AG04450 (cell line): ENCODE measurements at places on chromosomes 4 and X.

DNA sequence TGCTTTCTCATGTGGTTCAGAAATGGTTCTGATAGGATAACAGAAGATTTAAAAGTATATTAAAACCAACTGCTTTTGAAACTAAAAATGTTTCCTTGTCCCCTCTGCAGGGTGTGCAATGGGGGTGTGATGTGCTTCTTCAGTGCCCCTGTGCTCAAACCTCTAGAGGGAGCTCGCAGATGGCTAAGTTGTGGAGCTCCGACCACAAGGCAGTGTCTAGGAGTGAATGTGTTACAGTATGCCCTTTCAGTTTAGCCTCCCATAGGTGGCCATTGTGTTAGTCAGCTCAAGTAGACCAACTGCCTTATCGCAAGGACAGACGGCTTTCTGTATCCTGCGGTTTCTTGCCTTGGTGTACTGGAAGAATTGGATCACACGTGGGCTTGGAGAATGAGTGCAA, 130.5 kb downstream of the TENT5D start:
- DNase-seq, result no peak

GRCh38 chr4:84778041-84778440, 188.4 kb downstream of the WDFY3 start:
- no peak for DNase-seq

DNA sequence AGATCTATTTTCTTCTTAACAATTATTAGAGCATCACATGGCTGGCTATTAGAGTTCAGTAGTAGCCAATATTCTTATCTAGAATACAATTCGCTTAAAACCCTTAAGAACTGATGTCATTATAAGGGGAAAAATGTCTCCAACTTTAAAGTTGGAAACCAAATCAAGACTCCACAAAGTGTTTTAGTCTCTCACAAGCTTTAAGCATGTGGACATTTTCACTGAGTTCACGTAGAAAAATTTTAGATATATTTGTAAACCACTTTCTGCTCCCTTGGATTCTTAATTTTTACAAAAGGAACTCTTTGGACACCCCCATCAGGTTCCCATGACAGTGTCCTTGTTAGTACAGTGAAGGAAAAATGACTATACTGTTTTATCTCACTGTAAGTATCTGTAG, 123.9 kb upstream of the NAP1L5 start:
- no peak for DNase-seq

DNA sequence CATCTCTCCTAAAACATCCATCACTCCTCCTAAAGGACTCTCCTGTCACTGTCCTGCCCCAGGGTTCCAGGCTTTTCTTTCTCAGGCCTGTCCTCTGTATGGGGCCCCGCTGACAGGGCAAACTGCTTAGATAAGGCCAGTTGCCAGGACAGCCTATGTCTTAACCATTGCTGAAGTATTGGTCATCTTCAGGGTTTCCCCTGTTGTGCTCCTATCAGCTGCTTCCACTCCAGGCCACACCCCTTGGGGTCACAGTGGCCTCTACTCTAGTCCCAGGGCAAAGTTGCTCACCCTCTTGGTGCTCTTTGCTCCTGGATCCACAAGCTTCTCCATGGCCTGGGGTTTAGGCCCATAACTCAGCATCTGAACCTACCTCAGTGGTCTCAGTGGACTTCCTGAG, 138.0 kb upstream of the PJA1 start:
- DNase-seq, result no peak

- DNase-seq, result no peak
Observed at GRCh38 chrX:154436374-154436982, 476 bp upstream of the GDI1 start.

DNA sequence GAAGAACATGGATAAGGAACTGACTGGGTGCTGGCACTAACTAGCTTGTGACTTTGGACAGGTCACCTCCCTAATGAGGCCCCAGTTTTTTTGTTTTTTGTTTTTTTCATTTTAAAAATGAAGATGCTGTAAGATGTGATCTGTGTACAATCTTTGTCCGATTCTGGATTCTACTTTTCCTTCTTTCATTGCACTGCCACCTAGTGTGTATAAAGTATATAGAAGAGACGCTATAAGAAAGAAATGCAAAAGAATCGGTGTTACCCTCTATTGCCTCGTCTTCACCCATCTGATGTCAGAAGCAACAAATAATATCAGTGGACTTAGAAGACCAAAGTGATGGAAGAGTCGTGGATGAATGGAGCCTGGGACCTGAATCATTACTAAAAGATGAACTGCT, 58.6 kb upstream of the P2RY10 start:
- DNase-seq, result no peak

DNA sequence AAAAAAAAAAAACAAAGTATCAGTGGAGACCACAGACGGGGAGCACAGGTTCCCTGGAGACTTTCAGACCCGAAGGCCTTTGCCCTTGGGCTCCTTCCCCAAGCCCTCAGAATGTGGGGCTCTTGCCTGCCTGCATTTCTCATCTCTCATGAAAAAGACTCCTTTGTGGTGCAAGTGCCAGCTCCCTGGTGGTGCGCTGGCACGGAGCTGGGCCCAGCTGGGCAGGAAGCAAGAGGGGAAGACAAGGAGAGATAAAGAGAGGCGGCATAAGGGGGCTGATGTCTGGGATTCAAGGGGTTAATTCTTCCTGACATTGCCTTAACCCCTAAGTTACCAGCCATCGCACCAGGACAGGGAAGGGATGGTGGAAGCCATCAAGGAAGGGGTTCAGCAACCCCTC, 21.8 kb downstream of the NLGN3 start:
- no peak for DNase-seq

DNA sequence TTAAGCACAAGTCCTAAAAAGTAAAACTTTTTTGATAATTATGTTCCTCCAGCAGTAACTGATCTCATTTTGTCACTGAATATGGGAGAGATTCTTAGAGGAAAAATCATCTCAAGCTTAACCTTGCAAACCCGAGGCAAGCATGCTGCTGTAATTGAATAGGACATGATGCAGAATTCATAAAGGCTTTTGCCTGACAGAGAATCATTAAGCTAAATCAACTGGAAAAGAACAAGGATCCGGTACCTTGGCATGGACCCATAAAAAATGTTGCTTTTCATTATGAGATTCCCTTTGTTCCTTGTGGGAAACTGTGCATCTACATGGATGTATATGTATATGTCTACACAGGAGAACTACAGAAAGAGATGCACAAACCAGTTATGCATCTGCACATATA, 149.1 kb downstream of the PAPSS1 start:
- no peak for DNase-seq

GRCh38 chr4:76738086-76738931, 159.6 kb downstream of the SOWAHB start:
- DNase-seq, result peak; percentile 87

DNA sequence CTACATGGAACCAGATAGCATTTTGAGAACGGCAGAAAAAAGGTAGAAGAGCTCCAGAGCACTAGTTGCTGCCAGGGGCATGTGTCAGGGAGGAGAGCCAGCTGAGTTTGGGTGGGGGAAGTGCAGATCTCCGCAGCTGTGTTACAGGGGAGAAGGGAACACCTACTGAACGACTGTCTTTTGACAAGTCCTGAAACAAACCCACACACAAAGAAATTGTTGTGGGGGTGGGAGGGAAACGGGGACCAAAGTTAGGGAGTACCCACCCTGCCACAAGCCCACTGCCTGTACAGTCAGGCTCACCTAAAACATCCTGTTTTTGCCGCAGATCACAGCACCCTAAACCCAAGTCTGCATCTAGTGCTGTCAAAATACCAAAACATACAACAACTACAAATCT, 55.5 kb downstream of the LEF1 start:
- no peak for DNase-seq

DNA sequence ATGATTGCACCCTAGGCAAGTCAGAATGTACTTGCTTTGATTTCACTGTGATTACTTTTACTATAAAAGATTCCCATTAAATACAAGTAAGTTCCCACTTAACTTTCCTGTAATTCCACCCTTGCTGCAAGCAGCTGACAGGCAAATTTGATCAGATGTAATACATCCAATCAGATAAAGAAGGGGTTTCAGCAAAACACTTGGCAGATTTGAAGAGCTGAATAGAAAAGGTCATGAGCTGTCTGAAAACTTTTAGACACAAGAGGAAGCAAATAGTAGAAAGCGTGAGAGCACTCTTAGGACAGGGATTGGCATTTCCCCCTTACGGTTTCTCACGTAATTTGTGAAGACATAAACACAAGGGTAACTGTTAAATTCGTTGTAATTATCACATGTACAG, 22.8 kb downstream of the HSD17B13 start:
- DNase-seq, result no peak

- DNase-seq, result no peak
Observed at GRCh38 chr4:142423861-142424260, 422.2 kb downstream of the INPP4B start.

DNA sequence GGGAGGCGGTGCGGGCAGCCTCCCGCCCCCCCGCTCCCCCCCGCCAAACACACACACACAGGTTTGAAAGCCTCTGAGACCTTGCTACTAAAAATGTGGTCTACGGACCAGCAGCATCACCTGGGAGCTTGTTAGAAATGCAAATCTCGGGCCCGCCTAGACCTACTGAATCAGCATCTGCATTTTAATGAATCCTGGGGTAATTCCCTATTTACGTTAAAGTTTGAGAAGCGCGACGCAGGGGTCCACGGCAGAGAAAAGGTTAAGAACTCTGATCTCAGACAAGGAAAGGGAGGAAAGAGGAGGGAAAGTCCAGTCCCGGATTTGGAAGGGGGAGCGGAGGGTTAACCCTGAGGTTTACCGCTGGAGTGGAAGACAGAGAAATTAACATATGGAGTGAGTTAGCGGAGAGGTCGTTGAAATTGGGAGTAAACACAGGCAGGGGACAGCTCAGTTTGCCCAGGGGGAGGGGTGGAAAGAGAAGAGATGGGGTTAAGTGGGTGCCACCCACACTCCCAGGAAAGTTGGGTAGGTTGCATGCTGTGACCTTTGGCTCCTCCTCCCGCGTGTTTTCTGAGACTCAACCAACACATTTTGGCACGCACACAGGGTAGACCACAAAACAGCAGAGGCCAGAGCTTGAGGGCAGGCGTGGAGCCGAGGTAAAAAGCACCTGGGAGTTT, 483.6 kb downstream of the BCOR start:
- DNase-seq, result no peak

DNA sequence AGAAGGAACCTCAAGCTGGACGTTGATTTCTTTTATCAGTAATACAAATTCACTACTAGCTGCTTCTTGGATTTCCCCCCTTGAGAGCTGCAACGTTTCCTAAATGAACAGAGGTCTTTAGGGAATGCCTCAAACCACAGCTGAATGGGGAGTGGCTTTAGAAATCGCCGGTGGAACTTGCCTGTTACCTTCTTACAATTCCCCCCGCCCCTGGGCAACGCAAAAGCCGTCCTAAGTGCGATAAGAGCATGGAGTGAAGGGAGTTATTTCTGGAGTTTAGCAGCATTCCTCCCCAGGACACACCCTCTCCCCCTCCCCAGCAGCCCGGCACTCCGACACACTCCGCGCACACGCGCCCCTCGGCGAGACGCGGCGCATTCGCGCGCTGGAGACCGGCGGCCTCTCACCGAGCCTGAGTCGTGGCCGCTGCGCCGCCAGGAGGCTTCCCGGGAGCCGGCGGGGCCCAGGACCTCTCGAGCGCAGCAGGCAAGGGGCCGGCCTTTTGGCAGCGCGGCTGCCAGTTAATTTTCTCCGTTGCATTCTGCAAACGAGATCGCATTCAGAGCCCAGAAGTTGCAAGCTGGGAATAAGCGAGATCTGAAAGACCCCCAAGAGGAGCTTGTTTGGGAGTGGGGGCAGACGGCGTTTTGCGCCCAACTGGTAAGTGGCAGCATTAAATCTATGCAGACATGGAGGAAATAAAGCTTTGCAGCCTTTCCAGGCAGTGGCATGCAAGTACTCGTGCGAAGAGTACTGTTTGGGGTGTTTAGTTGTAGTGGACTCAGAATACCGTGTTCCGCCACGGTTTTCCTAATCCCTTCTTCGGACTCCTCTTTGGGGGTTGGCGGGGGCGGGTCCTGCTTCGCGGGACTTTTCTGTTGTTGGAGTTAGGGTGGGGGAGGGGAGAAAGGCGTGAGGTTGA, 134.7 kb downstream of the PALLD start:
- no peak for DNase-seq
